ENCODE measurements at places on chromosomes 2 and 18.

DNA sequence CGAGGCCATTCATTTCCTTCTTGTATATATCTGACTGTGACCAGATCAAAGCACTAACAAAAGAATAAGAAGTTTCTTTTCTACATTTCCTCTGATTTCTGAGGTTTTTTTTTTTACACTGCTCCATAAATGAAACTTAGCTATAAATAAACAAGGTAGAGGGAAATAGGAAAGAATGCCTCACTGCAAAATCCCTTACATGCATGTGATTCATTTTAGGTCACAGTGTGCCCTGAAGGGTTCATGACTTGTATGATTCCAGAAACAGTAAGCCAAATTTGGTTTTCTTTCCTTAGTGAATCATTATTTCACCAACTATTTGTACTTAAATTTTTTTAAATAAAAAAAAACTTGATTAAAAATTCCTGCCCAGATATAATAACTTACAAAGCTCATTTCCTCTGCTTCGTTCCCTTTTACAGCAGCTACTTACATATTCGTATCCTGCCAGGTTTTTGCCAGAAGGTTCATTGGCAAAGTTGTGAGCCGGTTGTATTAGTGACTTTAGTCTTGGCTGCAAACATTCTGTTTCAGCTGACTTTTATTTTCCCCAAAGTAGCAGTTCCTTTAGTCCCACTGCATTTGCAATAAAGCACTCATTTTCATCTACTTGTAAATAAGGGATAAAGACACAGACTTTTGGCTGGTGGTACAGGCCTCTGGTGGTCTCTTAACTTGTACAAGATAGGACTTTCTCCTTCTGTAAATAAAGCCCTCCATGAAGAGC lies 58.6 kb downstream of the LRP2 start:
- no peak for DNase-seq

DNA sequence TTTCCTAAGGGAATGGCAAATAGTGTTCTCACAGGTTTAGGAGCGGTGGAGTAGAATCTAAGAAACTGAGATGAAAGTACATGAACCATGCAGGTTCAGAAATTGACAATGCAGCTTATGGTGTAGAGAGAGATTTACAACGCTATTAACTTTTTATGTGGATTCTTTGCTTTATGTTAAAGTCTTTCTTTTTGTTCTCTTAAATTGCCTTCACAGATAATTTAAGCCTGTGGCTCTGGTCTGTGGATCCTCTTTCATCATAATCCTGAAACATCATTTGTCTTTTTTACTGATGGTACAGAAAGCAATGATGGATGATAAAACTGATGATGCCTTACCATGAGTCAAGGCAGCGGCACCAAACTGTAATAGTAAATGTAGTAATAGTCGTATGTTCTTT lies 30.3 kb downstream of the SOCS6 start:
- DNase-seq, result no peak

DNA sequence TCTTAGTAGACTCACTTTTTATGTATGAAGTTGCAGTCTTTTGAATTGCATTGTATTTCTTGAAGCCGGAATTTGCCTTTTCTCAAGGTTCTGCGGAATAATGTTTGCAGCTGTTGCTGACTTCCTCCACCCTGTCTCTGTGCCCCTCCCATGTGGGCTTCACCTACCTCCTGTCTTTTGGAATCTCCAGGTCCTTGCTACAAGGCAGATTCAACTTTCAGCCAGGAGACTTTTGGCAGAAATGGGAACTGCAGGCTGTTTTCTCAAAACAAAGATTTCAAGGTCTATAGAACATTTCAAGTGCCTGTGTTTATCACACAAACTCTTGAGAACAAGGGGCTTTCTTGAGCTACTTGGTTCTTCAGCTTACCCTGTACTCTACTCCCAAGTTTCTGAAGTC lies 25.6 kb downstream of the ZNF236 start:
- peak; percentile 3 for DNase-seq

- no peak for DNase-seq
Measured at GRCh38 chr2:97808816-97809215, 95.4 kb downstream of the ZAP70 start.

DNA sequence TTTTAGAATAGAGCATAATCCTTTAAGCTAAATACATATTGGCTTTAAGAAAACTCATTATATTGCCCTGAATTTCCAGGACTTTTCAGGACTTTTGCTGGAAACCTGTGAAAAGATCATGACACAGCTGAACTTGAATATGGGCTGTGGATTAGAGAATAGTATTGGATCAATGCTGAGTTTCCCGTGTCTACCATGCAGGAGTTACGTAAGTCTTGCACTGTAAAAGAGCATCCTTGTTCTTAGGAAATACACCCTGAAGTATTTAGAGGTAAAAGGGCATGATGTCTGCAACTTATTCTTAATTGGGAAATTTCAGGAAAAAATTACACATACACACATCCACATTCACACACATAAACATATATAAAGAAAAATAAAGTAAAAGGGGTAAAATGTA lies 82.1 kb downstream of the ZFP36L2 start:
- no peak for DNase-seq

- no peak for DNase-seq
Measured at GRCh38 chr2:240465268-240465764, 29.9 kb downstream of the GPC1 start.

DNA sequence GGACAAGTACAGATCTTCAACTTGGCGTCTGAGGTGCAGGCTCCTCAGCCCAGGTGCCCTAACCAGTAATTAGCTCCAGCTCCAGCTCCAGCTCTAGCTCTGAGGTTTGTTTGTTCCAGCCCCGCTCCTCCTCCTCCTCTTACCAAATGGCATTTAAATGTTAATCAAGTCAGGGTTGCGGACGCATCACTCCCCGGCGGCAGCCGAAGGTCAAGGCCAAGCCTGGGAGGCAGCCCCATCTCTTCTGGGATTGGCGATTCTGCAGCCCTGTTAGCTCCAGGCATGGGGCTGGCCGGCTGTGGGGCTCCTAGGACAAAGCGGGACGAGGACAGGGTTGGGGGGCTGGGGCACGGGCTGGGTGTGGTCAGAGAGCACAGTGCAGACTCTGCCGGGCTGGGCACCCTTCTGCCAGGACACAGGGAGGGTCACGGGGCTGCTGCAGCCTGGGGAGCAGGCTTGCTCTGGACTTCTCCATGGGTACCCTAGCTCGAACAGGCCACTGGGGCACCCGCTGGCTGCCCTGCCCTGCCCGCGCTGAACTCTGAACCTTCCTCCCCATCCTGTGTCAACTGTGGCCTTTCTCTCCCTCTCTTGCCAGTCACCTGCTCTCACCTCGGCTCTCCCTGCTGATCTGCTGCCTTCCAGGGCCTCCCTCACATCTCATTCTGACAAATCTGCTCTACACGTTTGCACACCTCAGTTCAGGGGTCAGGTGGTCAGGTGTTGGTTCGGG lies 203.3 kb downstream of the CELF4 start:
- DNase-seq, result no peak

- no peak for DNase-seq
Measured at GRCh38 chr2:106841886-106842645, 43.9 kb downstream of the ST6GAL2 start.

DNA sequence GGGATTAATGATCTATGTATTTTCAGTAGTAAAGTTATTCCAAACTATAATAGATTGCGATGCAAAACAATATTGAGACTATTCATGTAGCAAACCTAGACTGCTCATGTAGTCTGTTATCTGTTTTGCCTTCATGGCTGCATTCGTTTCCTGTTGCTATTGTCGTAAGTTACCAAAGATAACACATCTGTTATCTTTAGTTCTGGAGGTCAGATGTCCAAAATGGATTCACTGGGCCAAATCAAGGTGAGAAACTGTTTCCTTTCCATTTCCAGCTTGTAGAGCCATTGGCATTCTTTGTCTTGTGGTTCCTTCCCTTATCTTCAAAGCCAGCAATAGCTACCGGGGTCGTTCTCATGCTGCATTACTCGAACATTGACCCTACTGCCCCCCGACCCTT lies 20.9 kb downstream of the ITGAV start:
- DNase-seq, result no peak

- DNase-seq, result no peak
Measured at GRCh38 chr2:63699549-63699839, 110.7 kb downstream of the MDH1 start.

GRCh38 chr18:57915248-57915647 lies 112.1 kb upstream of the ATP8B1 start:
- DNase-seq, result peak; percentile 87

GRCh38 chr2:219637842-219638185 lies 10.4 kb downstream of the SLC4A3 start:
- no peak for DNase-seq

GRCh38 chr2:232420463-232421188 lies 14.0 kb downstream of the ALPG start:
- peak; percentile 41 for DNase-seq

GRCh38 chr18:58635891-58636290 lies 7.0 kb upstream of the ALPK2 start:
- DNase-seq, result no peak

DNA sequence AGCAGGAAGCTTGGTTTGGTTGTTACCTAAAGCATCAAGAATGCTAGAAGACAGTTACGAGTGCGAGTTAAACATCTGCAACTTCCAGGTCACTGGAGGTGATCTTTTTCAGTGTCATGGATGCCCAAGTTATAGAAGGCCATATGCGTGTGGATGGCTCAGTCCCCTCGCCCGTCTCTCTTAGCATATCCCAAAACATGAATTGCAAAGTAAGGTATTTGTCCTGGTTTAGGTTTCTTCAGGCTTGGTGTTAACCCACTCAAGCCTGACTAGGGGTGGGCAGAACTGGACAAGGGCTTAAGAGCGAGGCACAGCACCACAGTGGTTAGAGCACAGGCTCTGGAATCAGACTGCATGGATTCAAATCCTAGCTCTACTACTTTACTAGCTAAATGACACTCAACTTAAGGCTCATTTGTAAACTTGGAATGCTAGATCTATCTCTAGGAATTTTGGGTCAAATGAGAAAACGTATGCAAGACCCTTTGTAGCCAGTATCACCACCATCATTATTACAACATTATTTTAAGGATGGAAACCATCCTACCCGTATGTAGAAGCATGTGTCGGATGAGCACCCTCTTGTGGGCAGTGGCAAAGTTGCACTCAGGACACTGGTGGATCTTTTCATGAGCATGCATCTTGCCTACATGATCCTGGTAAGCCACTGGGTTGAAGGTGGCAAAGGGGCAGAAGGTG lies 11.2 kb downstream of the ZNF142 start:
- peak; percentile 71 for DNase-seq

GRCh38 chr2:5673145-5674025 lies 18.8 kb upstream of the SOX11 start:
- peak; percentile 69 for DNase-seq

- no peak for DNase-seq
Measured at GRCh38 chr2:30786923-30787685, 20.1 kb downstream of the CAPN13 start.

DNA sequence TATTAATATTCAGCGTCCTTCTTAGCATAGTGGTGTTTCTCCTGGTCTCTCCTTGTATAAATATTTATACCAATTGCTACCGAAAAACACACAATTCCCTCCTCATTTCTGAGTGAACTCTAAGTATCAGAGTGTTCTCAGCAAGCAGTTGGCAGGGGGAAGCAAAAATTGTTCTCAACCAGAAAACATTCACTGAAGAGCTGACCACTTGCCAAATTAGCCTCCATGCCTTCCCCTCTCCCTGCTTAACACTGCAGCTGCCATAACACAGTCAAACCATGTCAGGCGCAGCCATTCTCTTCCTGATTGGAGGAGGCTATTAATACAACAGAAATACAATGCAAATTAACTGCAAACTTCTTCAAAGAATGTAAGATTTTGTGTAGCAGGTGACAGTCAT lies 105.0 kb downstream of the COL6A3 start:
- DNase-seq, result no peak

DNA sequence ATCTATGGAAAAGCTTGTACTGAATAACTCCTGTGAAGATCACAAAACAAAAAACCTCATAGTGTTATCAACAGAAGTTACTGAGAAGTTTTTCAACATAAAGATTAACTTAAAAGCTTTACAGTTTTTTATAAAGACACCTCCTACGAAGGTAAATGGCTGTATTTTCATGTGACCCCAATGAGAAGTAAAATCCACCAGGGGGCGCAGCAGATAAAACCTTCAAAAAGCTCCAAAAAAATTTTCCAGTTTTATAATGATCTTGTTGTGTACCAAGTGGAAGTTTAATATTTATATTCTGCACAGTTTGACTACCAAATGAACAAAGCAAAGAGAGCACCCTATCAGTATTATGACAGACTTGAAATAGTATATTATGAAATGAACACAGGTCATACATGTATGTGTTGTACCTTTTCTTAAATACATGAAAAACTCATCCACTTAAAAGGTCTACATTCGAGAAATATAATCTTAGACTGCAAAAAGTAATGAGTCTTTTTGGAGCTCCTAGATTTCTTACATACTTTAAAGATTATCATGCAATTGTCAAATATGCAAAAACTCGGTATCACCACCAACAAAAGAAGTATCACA lies 38.5 kb downstream of the PNO1 start:
- peak; percentile 54 for DNase-seq

- no peak for DNase-seq
Measured at GRCh38 chr2:139296672-139297209, 516.6 kb upstream of the NXPH2 start.

- no peak for DNase-seq
Measured at GRCh38 chr2:180978903-180979748, 1.3 kb upstream of the UBE2E3 start.

GRCh38 chr18:61893309-61893970 lies 633 bp upstream of the RNF152 start:
- DNase-seq, result peak; percentile 73

DNA sequence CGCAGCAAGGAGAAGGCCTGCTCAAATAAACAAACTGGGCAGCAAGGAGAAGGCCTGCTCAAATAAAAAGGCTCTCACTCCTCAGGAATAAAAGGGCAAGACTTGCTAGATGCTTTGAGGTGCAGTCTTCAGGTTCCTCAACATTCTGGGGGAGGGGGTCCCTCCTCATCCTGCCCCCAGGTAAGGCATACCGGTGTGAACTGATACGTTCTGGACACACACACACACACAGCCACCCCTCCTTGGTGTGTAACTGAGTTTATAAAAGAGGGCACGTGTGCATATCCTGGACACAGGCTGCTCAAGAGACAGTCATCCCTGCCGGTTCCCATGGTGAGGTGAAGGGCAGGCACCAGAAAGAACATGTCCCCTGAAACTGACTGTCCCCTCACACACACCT lies 4.5 kb downstream of the TEX261 start:
- DNase-seq, result no peak
